ENCODE measurements at places on chromosomes 1 and 21.

DNA sequence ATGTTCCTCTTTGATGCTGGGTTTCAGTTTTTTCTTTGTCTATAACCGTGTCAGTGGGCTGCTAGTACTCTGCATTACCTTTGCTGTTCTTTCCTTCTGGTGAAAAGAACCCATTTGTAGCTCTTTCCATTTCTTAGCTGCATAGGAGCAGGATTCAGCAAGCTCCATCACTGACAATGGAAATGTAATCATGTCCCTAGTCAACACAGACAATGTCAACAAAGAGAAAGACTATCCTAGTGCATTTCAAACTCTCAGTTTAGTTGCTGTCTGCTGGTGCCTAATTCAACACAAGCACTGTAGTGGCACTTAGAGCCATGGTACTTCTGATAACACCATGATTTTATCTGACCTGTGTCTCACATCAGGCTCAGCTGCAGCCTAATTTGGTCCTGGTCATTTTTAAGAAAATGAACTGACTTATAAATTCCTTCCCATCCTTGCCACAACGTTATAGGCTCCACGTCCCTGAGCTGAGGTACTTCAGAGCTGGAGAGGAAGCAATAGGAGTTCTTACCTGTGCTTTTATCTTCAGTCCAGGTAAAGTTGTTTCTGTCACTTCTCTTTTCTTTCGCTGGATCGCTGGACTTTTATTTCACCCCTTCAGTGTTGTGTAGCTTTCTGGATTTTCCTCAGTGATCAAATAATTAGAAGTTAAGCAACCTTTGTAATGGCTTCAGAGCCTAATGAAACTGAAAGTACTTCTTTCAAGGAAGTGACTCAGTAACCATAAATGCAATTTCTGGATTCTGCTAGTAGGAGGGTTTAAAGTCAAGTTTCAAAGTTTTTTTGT, at the start of gene GBP3:
TSS of gene GBP3 (minus strand) at position 700 of the 793 bp plus-strand sequence. CDS start 2,145 bp downstream, outside the sequence.
- DNase-seq = peak; percentile 34

DNA sequence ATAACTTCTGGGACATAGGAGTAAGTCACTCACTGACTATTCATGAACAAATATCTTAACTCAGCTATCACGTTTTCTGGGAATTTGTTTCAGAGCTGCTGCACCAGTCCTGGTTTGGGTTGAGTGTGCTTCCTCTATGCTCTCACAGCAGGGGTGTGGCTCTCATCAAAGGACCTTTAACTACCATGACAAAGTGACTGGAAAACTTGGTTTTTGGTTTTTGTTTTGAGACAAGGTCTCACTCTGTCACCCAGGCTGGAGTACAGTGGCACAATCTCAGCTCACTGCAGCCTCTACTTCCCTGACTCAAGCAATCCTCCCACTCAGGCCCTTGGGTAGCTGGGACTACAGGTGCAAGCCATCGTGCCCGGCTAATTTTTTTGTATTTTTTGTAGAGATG, 4.1 kb downstream of the ILDR2 start:
- no peak for DNase-seq

GRCh38 chr21:27024971-27025370, 58.1 kb upstream of the ADAMTS5 start:
- DNase-seq = no peak

DNA sequence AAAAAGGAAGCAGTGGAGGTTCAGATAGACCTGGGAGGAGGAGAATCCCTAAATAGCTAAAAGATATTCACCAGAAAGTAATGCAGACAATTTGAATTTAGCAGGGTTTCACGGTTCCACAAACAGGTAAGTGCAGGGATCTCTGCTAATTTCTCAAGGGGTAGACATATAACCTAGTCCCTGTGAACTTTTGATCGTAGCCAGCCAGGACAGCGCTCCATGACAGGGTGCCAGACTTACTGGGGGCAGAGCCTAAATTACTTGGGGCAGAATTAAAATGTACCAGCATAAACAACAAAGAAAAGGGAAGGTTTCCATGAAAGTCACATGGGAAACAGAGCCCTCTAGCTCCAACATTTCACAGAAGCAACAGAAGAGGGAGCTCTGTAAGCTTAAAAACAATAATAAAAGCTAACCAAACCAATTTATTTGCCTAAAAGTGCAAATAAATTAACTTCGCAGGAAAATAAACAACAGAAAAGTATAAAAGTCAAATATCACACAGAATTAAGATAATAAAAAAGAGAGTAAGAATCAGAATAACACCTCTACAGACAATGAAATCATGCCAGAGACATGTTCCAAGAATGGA, 198.3 kb downstream of the DUSP10 start:
- no peak for DNase-seq

DNA sequence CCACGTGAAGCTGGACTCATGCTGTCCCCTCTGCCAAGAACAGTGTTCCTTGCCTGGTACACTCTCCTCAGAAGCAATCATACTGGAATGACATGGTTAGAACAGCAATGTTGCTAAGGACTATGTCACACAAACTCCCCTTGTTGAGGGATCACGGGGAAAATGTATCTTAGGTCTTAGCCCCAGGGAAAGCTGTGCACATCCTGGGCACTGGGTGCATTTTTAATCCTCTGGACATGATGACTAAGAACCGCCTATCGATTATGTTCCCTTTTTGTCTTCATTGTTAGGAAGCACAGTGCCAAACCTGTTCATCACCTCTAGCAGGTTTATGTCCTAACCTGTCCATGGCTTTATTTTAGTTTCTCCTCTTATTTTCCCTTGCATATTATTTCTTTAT, 115.1 kb downstream of the HIVEP3 start:
- DNase-seq = no peak

GRCh38 chr1:229254910-229255541, 15.9 kb upstream of the RAB4A start:
- DNase-seq = peak; percentile 55

DNA sequence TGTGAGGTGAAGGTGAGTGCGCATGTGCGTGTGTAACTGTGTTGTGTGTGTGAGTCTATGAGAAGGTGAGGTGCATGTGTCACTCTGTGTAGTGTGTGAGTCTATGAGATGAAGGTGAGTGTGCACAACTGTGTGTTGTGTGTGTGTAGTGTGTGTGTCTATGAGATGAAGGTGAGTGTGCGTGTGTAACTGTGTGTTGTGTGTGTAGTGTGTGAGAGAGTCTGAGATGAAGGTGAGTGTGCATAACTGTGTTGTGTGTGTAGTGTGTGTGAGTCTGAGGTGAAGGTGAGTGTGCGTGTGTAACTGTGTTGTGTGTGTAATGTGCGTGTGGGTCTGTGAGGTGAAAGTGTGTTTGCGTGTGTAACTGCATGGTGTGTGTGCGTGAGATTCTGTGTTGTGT, 154.0 kb downstream of the FOXD2 start:
- no peak for DNase-seq

DNA sequence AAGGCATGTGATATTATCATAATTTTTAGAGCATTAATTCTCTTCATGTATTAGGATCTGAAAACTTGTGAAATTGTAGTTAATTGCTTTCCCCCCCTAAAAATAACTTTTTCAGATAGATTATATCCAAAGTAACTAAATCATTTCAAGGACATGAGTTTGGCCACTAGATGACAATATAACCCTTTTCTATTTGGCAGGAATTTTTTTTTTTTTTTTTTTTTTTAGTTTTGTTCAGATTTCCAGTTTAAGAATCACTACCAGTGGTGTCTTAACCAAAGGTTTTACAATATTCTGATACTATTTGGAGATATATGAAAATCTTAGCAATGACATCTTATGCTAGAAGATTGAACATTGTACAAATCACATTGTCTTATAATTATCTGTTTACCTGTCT, 370.8 kb downstream of the AMY1C start:
- no peak for DNase-seq

GRCh38 chr21:41010101-41010435, 157.9 kb upstream of the BACE2 start:
- DNase-seq = no peak

- DNase-seq = no peak
Observed at GRCh38 chr1:8374812-8375211, 56.9 kb downstream of the SLC45A1 start.
